Bladder microvascular endothelial cell (primary cell): ENCODE measurements at places on chromosomes 7 and 10. TPM values are rescaled to one million over a fixed set of nuclear protein-coding genes. Genes with fewer than 3 reads are reported as not detected.

The AS3MT gene
- 0.81 and 1.1 TPM in 2 replicates for total RNA-seq

The CRCP gene
- 15.2 and 34.9 TPM in 2 replicates for total RNA-seq

The CALML3 gene
- total RNA-seq, result not detected in 2 replicates

The KIAA1549 gene
- total RNA-seq, result 1.1 and 6.0 TPM in 2 replicates

The MICU1 gene
- total RNA-seq, result 28.0 and 36.3 TPM in 2 replicates

The CCL26 gene
- not detected in 2 replicates for total RNA-seq

The CUBN gene
- total RNA-seq, result 1.3 and 14.9 TPM in 2 replicates

The FEZF1 gene
- total RNA-seq, result not detected in 2 replicates

The CYP26C1 gene
- total RNA-seq, result 1.1 and 2.1 TPM in 2 replicates
